ENCODE measurements at places on chromosomes 2 and 18. TPM values are rescaled to one million over a fixed set of nuclear protein-coding genes. Genes with fewer than 3 reads are reported as not detected.

The RAB6C gene
- total RNA-seq: 0.23 TPM

The IL37 gene
- total RNA-seq: not detected

The TCF23 gene
- 0.35 TPM for total RNA-seq

The ST8SIA5 gene
- total RNA-seq: 0.88 TPM

The MAP3K19 gene
- 0.12 TPM for total RNA-seq

The NAT8 gene
- total RNA-seq: 12.0 TPM

The TBR1 gene
- total RNA-seq: 0.29 TPM

The SERPINB10 gene
- 1.2 TPM for total RNA-seq

The SULT1C3 gene
- total RNA-seq: not detected

The KCNS3 gene
- 13.1 TPM for total RNA-seq

The DCDC2C gene
- 0.93 TPM for total RNA-seq

The TOGARAM2 gene
- total RNA-seq: 0.53 TPM

The PDCD1 gene
- total RNA-seq: 0.58 TPM
